ENCODE measurements at places on chromosomes 7 and 10. TPM values are rescaled to one million over a fixed set of nuclear protein-coding genes. Genes with fewer than 3 reads are reported as not detected.

The RBM20 gene
- 5.5 TPM for total RNA-seq

The TMEM196 gene
- total RNA-seq: not detected

- no peak for DNase-seq
Measured at GRCh38 chr10:33937036-33937730, 602.7 kb upstream of the NRP1 start.

DNA sequence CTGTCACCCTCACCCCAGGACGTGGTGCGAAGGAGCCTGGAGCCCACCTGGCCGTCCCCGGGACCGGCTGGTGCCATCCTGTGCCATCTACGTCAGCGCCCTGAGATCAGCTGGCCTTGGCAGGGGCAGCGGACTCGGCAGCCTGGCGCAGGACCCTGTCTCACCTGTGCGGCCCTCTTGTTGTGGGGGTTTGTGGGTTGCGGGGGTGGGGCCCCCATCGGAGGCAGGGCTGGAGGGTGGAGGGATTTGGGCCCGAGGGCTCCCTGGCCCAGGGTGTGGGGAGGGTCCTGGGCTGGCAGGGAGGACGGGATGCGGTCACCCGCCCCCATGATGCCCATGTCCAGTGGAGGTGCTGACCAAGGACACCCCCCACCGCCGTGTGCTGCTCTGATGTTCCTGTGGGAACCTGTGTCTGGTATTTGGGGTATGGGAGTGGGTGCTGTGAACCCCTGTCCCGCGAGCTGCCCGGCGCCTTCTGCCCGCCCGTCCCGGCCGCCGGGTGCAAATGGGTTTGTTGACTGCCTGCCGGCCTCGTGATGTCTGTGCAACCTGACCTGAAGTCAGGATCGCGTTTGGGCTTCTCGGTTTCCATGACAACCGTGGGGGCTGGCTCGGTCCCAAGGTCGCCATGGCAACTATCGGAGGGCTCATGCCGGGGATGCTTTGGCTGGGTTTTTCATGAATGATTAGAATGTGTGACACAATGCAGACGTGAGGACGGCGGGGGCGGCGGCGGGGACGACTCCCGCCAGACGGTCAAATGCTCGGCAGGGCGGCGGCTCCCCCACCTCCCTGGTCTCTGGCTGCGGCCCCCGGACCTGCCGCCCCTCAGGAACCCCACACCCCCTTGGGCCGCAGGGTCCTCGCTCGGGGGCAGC is 7.3 kb downstream of the MAFK start:
- peak; percentile 97 for DNase-seq

All from esophagus muscularis mucosa (tissue), 4 donors.